ENCODE measurements at places on chromosomes 3 and 15.

GRCh38 chr3:168156479-168156878 is 60.8 kb upstream of the GOLIM4 start:
- no peak for DNase-seq

DNA sequence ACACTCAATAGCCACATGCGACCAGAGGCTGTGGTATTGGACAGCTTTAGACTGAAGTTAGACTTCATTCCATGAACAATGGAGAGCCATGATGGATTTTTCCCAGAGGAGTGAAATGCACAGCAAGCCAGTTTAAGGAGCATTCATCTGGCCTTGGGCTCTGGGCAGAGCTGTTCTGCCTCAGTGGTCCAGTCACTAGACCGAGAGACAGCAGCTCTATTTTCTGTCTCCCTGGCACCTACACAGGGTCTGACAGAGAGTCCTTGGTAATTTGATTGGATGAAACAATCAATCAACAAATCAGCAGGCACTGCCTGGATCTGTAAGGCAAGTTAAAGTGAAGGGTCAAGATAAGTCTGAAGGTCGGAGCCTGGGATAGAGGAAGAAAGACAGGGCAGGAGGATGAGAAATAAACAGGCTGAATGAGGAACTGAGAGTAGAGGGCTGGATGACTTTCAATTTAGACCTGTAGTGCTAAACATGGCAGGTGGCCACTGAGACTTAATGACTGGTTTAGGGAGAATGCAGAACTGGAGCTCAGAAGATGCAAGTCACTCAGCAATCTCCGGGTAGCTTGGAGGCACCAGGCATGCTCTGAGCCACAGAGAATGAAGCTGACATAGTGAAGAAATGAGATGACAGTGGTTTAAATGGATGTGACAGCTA is 98.5 kb upstream of the SLC25A36 start:
- no peak for DNase-seq

GRCh38 chr3:60798456-60798855 is 452.8 kb downstream of the FHIT start:
- no peak for DNase-seq

DNA sequence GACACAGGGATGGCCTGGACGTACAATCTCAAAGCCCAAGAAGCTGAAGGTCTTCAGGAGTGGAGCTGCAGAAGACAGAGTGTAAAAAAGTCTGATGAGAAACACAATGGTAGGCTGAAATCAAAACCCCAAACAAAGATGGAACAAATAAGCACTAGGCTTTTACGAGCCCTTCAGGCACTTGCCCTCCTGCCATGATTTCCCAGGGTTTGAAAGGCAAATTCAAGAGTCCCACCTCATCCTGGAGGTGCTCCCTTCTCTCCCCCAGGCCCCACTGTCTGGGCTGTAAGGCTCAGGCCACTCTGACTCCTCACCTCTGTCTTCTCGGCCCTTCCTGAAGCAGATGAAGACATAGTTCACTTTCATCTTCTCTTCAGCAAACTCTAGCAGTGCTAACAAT is 86.6 kb downstream of the RBPMS2 start:
- no peak for DNase-seq

GRCh38 chr15:44720460-44721176 is 9.3 kb downstream of the B2M start:
- no peak for DNase-seq

DNA sequence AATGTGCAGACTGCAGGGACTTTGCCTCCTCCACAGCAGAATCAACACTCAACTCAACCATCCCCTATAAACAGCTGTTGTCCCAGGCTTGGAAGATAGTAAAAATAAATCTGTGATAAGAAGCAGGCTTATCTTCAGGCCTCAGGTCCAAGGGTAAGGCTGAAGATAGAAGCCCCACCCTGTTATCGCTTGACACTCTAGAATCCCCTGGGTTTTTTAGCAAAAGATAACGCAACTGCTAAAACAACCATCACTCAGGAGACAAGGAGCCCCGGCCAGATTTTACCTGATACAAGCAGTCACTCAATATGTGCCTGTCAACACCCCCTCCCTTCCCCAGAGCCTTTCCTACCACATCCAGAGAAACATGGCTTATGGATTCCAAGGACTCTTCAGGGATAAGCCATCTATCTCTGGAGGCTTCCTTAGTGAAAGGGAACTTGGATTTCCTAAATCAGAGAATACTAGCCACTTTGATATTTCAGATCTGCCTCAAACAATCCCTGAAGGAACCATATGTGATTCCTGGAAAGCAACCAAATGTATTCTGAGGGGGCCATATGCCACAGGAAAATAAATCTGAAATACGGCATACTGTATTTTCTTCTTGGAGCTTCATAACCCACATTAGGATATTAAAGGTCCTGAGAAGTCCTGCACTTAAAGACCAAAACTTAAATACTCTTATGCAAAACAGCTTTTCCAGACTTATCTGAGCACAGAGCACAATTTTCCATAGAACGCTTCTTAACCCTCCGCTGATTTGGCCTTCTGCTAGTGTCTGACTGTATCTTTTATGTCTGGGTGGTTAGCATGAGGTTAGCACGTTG is 60.4 kb downstream of the LYZL4 start:
- DNase-seq, result no peak
